ENCODE measurements at places on chromosomes 11 and 22. TPM values are rescaled to one million over a fixed set of nuclear protein-coding genes. Genes with fewer than 3 reads are reported as not detected.

MUC2 gene
- not detected for total RNA-seq

APOL5 gene
- not detected for total RNA-seq

GRCh38 chr22:46672731-46673130 is 52.5 kb downstream of the GRAMD4 start:
- no peak for DNase-seq

DNA sequence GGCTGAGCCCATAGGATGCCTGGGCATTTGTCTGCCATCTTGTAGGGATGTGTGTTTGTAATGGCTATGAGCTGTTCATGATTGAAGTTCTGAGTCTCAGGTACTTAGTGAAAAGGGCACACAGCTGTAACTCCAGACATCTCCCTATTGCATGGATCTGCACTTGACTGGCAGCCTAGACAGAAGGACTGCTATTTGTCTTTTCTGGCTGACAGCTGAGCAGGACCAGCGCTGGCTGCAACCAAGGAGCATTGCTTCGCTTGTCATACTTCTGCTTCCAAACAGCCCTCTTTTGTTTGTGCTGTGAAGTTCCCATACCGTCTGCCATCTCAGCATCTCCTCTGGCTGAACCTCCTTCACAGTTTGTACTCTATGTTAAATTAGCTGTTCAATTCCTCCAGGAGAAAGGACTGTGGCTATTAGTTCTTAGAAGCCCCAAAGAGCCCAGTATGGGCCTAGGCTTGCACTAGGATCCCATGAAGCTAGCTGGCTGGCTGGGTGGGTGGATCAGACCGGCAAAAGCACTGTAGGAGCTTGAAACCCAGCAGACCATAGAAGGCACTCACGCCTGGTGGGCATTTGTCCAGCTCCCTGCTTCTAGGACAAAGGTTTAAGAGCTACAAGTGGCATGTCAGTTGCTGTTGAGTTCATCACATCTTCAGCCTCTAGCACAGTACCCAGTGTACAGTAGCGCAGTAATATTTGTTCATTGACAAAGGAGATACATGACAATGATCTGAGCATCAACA is 20.4 kb downstream of the HIRA start:
- no peak for DNase-seq

- no peak for DNase-seq
Observed at GRCh38 chr11:44319552-44320288, 9.8 kb upstream of the ALX4 start.

- DNase-seq, result no peak
Observed at GRCh38 chr11:26134481-26135355, 197.2 kb upstream of the ANO3 start.

DNA sequence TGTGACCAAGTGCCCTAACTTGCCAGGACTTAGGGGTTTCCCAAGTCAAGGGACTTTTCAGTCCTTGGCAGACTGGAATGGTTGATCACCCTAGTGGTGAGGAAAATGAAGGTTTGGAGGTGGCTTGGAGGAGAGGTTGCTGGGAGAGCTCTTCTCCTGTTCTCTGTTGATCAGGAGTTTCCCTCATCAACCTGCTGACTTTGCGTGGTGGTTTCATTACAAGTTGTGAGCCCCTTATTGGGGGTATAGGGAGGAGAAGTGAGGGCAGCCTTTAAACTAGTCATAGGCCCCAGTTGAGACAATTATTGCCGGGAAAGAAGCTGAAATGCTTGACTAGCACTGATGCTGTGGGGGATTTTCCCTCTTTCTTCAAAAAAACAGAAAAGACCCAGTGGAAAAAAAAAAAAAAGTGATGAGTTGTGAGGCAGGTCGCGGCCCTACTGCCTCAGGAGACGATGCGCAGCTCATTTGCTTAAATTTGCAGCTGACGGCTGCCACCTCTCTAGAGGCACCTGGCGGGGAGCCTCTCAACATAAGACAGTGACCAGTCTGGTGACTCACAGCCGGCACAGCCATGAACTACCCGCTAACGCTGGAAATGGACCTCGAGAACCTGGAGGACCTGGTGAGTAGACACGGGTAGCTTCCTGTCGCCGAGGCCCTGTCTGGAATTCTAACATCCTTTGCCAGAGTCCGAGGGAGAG is at the start of gene CXCR5:
Gene CXCR5, plus strand, starts transcription at position 525 of the 704 bp plus-strand sequence. Its CDS starts 50 bp downstream, at position 575.
- DNase-seq, result no peak

DNA sequence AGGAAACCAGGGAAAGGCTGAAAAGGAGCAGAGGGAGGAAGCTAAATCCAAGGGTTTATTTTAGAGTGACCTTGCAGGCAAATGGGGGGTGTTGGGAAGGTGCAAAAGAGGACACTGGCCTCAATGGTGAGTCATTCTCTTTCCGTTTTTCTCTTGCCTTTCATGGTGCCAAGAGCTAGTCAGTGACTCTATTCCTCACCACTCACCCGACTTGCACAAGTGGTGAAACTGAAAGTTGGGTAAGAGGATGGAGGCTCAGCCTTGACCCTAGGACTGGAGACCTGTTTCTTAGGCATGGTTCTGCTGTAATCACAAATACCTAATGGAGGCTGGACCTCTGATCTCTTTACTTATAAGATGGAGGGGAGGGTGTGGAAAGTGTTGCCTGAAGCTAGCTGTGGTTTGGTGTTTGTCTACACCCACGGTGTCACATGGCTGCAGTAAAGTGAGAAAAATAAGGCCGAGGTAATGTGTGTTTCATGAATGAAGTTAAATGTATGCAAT is 67.3 kb upstream of the CREB3L1 start:
- DNase-seq, result no peak

DNA sequence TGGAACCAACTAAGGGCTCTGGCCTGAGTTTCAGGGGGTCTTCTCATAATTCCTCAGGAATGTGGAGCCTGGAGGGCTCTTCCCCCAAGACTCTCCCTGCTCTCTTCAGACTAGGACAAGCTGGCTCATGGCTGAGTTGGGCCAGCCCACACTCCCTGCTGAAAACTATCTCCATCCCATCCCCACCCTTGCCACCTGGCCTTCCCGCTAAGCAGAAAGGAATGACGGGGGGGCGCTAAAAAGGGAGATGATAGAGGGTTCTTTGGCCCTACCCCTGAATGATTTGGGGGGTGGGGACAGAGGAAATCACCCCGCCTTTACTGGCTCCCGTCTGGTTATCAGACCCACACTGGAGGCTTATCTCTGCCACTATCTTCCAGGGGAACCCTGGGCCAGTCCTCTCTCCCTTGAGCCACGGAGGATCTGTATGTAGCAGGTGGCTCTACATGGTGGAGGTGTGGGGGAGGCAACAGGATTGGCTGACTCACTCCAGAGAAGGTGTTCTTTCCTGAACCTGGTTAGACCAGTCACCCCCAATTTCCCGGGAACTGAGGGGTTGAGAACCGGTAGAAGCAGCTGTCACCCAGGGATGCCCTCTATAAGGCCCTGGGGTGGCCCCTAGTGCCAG is 5.7 kb downstream of the SMTN start:
- DNase-seq, result no peak

DNA sequence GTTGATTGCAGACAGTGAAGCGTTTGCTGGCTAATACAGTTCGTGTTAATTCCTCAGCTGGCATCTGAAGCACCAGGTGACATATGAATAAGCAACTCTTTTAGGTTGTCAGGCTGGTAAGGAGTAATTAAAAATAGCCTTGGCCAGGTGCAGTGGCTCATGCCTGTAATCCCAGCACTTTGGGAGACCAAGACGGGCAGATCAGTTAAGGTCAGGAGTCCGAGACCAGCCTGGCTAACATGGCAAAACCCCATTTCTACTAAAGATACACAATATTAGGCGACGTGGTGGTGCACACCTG is 74.9 kb downstream of the CECR2 start:
- no peak for DNase-seq

- no peak for DNase-seq
Observed at GRCh38 chr11:123801765-123802164, 4.4 kb downstream of the OR6M1 start.
